Activated CD4-positive, alpha-beta T cell treated with anti-CD3 and anti-CD28 coated beads, Interleukin-2, Interleukin-4, amounts not matched to agents 100 ng/mL and 50 ng/mL, durations not matched to agents 16 hours and 8 hours (primary cell): ENCODE measurements at places on chromosomes 7 and 10.
A peak's percentile ranks its signal among the peaks of the same experiment; 100 is the strongest.

GRCh38 chr7:12119620-12120303, 91.3 kb upstream of the TMEM106B start:
- DNase-seq = no peak

DNA sequence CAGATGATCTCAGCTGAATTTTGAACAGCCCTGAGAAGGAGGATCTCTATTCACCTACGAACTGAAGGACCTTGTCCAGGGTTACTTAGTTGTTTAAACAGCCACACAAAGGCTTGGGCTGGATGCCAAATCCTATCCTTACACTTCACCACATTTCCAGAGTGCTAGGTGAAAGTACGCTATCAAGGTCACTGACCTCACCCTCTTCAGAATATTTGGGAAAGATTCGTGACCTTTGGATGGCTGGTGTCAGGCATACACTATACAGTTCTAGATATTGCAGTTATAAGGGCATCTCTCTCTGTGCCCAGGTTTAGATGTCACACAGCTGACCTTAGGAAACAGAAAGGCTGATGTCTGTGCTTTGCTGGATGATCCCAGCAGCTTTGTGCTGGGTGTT, 61.2 kb upstream of the ABLIM1 start:
- DNase-seq = no peak

DNA sequence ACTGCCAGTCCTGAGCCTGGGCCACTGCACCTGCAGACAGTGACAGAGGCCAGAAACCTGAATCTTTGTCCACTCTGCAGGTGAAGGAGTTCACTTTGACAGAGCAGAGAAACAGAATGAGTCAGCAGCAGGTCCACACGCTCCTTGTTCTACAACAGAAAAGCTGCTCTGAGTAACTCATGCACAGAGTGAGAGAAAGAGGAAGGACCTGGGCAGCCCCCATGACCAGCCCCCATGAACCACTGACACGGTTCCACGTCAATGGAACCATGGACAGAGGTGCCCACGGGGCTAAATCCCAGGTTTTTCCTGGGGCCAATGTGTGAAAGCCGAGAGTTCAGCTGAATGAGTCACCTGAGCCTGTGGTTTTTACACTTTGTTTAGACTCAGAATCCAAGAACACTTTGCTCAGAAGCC, 40.8 kb upstream of the CTBP2 start:
- peak; percentile 25 for DNase-seq

- no peak for DNase-seq
Observed at GRCh38 chr10:16816171-16816570, 1.1 kb downstream of the RSU1 start.

GRCh38 chr10:68224810-68225209, 7.1 kb downstream of the ATOH7 start:
- no peak for DNase-seq

DNA sequence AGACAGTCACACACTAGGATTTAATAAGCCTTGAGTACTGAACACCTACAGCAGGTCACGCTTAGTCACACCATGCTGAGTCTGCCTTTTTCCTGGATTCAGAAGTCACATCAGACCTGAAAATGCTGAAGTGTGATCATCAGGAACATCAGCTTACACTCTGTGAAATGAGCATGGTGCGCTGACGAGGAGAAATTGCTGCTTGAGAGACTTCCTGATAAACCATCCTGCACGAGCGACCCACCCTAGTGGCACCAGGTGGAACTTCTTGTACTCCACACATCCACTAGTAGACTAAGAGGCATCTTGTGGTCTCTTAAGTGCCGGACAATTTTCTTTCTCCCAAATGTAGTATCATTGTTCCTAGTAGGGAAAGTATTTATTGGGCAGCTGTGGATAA, 51.8 kb upstream of the MRLN start:
- no peak for DNase-seq

- DNase-seq = peak; percentile 30
Observed at GRCh38 chr10:125521721-125522680, 161.0 kb downstream of the TEX36 start.

DNA sequence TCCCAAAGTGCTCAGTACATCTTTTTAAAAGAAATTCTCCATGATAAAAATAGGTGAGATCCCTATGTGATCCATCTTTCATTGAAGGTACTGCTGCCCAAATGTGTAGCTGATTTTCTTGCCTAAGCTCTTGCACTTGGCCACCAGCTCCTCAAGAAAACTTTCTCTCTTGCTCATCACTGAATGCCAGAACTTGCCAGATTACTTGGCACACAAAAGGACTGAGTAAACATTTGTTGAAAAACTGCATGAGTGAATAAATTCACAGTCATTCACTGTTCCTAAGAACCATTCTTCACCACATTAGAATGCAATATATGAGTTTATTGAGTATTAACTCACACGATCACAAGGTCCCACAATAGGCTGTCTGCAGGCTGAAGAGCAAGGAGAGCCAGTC, 99.9 kb downstream of the TRIL start:
- no peak for DNase-seq

DNA sequence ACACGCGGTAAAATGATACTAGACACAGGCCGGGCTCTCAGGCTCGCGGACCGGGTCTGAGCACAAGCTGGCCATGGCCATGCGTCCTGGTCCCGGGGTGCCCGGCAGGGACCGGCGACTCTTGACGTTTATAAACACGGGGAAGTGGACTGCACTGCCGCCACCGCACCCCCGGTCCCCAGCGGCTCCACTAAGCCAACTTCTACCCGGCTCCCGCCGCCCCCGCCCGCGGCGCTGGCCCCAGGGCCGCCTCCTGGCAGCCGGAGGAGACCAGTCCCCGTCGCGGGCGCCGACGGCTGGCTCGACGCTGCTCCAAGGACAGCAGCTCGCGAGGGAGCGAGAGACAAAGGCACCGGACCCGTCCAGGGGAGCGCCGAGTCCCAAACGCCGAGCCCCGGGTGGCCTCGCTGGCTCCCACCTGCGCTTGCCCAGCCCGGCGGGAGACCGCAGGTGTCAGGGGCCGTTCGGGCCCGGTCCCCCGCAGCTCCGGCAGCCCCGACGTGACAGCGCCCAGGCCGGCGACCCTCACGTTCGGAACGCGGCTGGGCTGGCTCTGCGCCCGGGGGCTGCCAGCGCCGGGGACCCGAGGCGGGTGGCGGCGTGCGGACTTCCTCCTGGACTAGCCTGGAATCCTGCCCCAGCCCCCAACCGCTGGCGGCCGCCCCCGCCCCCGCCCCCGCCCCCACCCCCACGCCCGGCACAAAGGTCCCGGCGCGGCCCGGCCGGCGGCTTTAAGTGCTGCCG, 517 bp downstream of the ITGB1 start:
- DNase-seq = no peak

GRCh38 chr10:90125456-90126255, 424.3 kb downstream of the KIF20B start:
- DNase-seq = no peak

DNA sequence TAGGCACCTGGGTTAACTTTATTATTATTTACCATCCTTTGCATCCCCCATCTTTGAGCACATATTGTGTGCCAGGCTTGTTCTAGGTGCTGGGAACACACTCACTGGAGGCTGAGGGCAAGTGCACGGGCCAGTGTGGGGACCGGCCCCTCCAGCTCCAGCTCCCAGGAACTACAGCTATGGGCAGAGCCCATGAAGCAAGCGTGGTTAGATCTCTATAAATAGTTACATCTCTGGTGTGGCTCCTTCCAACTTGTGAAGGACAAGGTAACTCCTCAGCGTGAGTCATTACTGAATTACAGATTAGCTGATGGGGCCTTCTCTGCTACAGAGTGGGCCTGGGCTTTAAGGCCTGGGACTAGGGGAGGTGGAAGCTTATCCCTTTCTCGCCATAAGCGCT, 583.5 kb downstream of the SDK1 start:
- DNase-seq = no peak

DNA sequence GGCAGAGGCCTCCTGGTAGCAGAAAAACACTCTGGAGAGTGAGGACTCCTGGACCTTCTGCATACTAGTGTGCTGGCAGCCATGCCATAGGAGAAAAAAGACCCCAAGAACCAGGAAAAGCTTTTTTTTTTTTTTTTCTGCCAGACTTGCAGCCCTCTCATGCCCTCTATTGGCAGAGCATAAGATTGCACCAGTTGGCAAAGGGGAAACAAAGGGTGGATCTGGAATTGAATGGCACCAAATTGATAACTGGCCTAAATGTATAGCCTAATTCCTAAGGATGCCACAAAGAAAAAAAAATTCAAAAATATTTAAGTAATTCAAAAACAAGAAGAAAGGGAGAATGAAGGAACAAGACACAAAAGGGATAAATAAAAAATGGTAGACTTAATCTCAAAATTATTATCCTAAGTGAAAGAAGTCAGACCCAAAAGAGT, 112.5 kb upstream of the GHITM start:
- peak; percentile 19 for DNase-seq

- no peak for DNase-seq
Observed at GRCh38 chr7:20474249-20474648, 141.2 kb upstream of the ABCB5 start.

DNA sequence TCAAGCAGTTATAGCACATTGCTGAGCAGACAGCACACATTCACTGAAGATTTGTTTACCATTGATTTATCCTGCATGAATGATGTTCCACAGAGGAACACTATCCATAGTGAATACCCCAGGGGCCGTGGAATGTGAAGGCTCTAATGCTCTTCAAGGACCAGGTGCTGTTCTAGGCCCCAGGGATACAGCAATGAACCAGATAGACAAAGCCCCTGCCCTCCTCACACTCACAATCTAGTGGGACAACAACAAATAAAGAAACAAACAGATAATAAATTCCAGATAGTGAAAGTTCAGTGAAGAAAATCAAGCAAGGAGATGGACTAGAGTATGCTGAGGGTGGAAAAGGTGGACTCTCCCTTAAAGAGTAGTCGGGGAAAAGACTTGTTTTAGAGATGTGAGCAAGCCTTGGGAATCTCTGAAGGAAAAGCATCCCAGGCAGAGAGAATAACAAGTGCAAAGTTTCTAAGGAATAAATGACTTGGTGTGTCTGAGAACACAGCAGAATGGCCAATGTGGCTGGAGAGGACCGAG, 117.7 kb downstream of the CCDC71L start:
- DNase-seq = no peak

DNA sequence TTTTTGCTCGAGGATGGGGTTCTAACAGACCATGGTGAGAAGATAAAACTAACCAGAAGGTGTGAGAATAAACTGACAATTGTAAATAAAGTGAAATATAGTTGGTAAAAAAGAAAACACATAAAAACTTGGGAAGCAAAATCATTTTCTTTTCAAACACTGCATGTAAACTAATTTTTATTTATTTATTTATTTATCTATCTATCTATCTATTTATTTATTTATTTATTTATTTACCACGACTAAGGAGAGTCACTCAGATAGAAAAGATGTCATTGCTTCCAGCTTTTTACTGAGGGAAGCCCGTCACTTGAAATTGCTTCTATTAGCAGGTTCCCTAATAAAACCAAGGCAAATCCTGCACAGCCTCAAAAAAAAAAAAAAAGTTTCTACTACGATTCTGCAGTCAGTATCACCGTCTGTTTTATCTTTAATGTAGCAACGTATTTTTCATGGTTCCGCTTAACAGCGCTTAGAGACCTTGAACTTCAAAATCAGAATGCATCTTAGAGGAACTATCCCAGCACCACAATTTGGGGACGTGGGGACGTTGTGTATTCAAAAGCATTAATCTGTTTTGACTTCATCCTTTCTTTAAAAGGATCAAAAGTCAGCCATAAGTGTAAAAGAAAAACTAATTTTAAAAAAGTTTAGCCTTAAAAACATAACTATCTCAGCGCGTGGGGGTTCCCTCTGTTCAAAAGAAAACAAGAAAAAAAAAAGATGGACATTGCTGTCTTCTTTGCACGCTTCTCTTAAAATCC, 33.3 kb upstream of the EBLN1 start:
- no peak for DNase-seq

DNA sequence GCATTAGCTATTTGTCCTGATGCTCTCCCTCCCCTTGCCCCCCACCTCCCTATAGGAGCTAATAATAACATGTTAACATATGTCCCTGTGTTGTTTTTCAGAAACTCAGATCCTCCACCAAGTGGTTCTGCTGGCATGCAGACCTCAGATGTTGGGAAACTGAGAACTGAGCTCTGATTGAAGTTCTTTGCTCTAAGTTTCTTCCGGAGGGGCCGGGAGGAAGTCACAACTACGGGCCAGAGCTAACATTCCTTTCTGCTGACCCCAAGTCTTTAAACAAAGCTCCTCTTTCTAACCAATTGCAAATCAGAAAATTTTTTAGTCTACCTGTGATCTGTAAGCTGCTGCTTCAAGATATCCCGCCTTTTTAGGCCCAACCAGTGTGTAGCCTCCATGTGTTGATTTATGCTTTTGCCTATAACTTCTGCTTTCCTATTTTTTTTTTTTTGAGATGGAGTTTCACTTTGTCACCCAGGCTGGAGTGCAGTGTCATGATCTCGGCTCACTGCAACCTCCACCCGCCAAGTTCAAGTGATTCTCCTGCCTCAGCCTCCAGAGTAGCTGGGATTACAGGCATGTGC, 66.6 kb downstream of the LYZL1 start:
- DNase-seq = no peak

GRCh38 chr7:33590916-33591315, 314.4 kb upstream of the BMPER start:
- DNase-seq = no peak

DNA sequence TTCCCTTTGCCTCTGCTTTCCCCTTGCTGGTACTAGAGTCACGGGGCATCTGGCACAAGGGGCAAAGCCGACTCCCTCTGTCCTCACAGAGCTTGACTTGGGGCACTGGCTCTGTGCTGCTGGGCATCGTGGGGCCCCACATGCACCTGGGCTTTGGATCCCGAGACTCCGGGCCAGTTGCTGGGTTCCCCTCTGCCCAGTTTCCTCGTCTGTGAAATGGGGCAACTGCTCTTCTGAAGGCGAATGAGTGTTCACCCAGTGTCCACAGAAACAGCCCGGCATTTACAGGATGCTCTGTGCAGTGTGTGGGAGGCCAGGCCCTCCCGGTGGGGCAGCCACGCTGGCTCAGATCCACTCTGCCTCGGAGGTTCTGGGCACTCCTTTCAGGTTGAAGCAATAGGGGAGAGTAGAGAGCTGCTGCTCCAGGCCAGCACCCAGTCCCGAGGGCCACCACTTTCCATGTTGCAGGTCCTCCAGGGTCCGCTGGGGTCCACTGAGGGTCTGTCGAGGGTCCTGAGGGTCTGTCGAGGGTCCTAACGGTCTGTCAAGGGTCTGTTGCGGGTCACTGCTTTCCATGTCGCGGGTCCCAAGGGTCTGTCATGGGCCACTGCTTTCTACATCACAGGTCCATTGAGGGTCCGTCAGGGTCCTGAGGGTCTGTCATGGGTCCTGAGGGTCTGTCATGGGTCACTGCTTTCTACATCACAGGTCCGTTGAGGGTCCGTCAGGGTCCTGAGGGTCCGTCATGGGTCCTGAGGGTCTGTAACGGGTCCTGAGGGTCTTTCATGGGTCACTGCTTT, 103.6 kb downstream of the VIPR2 start:
- DNase-seq = no peak

DNA sequence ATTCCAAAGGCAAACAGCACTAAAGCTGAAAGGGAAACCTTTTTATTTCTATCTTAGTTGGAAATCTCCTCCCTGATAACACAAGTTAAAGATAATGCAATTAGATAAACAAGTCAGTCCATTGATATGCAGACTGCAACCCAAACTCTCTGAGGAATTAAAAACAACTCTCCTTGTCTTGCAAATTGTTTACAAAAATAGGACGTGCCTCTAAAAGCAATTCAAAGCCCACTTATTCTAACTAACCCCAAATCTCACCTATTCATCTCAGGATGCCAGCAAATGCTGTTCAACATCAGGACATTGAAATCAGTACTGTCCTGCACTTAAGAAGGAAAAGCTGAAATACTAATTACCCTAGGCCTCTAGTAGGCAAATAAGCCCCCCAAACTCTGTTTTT, 12.8 kb downstream of the SHTN1 start:
- no peak for DNase-seq
